ENCODE measurements at places on chromosomes 13 and 19.

DNA sequence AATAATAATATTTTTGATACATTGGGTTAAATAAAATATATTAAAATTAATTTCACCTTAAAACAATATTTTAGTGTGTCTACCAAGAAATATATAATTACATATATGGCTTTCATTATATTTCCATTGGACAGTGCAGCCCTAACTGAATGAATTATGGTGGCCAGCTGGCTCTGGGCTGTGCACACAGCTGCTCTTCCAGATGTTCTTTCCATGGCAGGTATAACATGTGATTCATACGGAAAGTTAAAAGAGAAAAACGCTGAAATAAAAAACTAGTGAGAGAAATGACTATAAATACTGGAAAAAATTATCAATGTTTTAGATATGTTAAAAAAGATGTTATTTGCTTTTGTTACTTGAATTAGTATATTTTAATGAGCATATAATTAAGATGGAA is 216.3 kb downstream of the RGCC start:
- no peak for DNase-seq

GRCh38 chr13:30864433-30865122 is 41.5 kb upstream of the MEDAG start:
- DNase-seq, result no peak

DNA sequence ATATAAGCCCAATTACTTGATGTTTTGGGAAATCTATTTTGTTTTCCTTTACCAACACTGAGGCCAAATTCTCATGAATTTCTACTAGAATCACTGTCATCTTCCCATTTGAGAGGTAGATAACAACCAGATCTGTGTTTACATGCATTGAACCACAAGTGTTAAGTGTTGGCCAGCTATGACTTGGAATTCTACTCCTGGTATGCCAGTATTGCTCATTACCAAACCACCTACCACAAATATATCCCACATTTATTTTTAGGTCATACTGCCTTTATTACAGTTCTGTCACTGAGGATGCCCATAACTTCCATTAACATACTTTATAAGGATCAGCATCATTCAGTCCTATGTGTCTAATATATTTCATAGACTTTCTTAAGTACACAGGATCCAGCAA is 328.9 kb downstream of the DIAPH3 start:
- no peak for DNase-seq

DNA sequence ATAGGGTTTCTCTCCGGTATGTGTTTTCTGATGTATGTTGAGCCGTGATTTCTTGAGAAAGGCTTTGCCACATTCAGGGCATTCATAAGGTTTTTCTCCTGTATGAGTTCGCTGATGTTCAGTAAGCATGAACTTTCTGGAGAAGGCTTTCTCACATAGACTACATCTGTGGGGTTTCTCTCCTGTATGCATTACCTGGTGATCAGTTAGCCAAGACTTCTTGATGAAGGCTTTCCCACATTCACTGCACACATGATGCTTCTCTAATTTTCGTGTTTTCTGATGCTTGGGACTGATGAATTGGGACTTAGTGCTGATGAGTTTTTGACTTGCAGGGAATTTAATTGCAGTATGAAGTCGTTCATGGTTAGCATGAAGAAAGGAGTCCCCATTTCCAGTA is 21.1 kb downstream of the ZNF350 start:
- no peak for DNase-seq

DNA sequence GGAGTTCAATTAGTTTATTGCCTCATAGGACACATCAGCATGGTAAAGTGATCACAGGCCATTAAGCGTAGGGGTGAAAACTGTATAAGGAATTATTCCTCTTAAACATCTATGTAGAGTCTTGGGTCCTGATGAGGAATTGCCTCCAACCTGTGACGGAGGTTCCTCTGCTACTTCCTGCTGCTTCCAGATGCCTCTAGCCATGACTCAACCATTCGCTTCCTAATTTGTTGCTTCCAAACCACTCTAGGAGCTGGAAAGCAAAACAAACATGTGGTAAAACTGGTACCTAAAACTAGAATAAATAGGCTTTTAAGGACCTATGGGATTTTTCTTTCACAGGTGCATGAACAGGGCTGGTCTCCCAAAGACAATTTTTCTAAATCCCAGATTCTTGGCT is 253.8 kb downstream of the KLF12 start:
- DNase-seq, result no peak

- DNase-seq, result no peak
These were observed 18.0 kb upstream of the C1QTNF9B start for GRCh38 chr13:23915308-23915707.
